Left lung (tissue), 14 donors: ENCODE measurements at places on chromosomes 1 and 21.
A peak's percentile ranks its signal among the peaks of the same experiment; 100 is the strongest.

GRCh38 chr21:42398436-42399028, 2.7 kb upstream of the TMPRSS3 start:
- H3K4me1 ChIP-seq = no peaks in the 10 kb centered on the region
- DNase-seq = no peak
- H3K27me3 ChIP-seq = no peaks in the 10 kb centered on the region
- no peak overlapping the region for H3K27ac ChIP-seq
- no peaks in the 10 kb centered on the region for H3K36me3 ChIP-seq
- no peak overlapping the region for H3K4me3 ChIP-seq

DNA sequence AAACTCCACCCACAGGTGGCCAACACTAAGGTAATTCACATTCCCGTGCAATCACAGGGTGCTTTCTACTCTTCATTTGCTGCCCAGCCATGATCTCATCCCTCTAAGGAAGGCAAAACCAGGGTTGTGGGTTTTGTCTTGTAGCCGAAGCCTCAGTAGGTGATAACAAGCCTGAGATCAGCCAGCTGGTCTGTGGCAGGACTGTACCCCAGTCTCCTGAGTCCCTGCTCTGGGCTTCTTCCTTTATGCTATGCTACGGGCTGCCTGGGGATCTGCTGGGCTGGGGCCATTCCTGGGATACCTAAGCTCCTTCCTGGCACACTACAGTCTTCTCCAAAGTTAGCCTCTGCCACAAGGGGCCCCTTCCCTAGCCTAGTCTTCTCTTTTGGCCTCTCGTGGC, 9.8 kb downstream of the PPFIA4 start:
- no peaks in the 10 kb centered on the region for H3K4me1 ChIP-seq
- DNase-seq = no peak
- H3K4me3 ChIP-seq = no peak overlapping the region

- no peaks in the 10 kb centered on the region for H3K27me3 ChIP-seq
- DNase-seq = no peak
- no peak overlapping the region for H3K27ac ChIP-seq
- no peak overlapping the region for H3K4me3 ChIP-seq
Measured at GRCh38 chr1:166080277-166080966, 86.4 kb downstream of the FAM78B start.

- no peaks in the 10 kb centered on the region for H3K27me3 ChIP-seq
- no peaks in the 10 kb centered on the region for H3K4me1 ChIP-seq
- H3K36me3 ChIP-seq = no peaks in the 10 kb centered on the region
Measured at GRCh38 chr1:168842916-168843315, 113.9 kb upstream of the DPT start.

- no peaks in the 10 kb centered on the region for H3K27me3 ChIP-seq
- H3K4me3 ChIP-seq = no peak overlapping the region
- H3K4me1 ChIP-seq = peaks cover 38% of the 10 kb centered on the region
- H3K27ac ChIP-seq = no peak overlapping the region
- no peaks in the 10 kb centered on the region for H3K36me3 ChIP-seq
- DNase-seq = no peak
Measured at GRCh38 chr1:23581219-23581618, 21.9 kb upstream of the ID3 start.

DNA sequence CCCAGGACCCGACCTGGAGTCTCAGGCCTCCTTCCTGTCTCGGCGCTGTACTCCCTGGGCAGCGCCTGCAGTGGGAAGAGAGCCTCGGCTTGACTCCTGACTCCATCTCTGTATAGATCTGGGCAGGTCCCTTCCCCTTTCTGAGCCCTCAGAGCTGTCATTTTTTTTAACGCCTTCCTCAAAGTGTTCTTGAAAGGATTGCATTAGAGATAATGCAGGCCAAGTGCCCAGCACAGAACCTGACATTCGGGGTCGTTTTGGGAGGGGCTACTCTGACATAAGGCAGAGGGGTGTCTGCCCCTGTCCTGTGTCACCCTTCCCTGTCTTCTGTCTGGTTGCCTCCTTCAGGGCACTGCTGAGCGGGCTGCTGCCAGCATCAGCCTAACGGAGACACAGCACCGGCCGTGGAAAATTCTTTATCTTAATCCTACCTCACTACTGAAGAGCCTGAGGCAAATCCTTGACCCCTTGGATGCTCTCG, 271.6 kb downstream of the TRABD2B start:
- H3K4me3 ChIP-seq = no peak overlapping the region
- H3K27me3 ChIP-seq = peaks cover 20% of the 10 kb centered on the region
- no peaks in the 10 kb centered on the region for H3K36me3 ChIP-seq
- peaks cover 16% of the 10 kb centered on the region for H3K4me1 ChIP-seq

GRCh38 chr1:204980840-204981405, 62.1 kb upstream of the CNTN2 start:
- DNase-seq = no peak
- H3K27ac ChIP-seq = no peak overlapping the region
- no peaks in the 10 kb centered on the region for H3K36me3 ChIP-seq
- peaks cover 10% of the 10 kb centered on the region for H3K27me3 ChIP-seq
- H3K4me3 ChIP-seq = no peak overlapping the region

DNA sequence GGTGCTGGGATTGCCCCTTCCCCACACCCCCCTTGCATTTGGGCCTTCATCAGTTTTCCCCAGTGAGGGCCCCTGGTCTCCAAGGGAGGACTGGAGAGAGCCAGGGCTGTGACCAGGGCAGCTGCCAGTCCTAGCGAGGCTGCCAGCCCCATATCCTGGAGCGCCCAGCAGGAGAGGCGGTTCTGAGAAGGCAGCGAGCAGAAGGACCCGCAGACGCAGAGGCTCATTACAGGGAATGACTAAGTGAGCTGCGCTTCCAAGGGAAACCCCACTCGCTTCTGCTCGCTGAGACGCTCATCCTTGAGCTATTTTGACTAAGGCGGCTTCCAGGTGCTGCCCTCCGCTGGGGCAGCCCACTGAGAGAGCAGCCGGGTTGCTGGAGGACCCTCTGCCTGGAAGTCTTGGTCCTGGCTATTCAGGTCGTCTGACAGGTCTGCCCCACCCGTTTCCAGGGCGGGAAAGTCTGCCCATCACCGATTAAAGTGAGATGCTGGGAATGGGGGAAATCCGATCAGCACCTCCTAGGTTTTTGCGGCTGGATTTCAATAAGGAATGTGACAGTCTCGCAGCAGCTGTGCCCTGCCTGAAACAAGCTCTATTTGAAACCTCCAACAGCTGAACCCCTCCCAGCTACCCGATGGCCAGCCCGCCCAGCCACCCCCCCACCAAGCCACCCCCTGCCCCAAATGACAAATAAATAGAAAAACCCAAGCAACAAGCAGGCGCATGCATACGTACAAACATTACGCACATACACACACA, 2.8 kb downstream of the KCNN3 start:
- H3K36me3 ChIP-seq = no peaks in the 10 kb centered on the region
- peak; percentile 43 for DNase-seq
- H3K27me3 ChIP-seq = peaks cover 44% of the 10 kb centered on the region
- peaks cover 13% of the 10 kb centered on the region for H3K4me1 ChIP-seq

GRCh38 chr1:27392778-27393635, 585 bp downstream of the GPR3 start:
- H3K4me1 ChIP-seq = peaks cover 32% of the 10 kb centered on the region
- DNase-seq = no peak
- no peaks in the 10 kb centered on the region for H3K27me3 ChIP-seq
- H3K4me3 ChIP-seq = peak overlapping the region; percentile 50
- no peak overlapping the region for H3K27ac ChIP-seq

GRCh38 chr1:99814373-99814900, 35.7 kb upstream of the AGL start:
- H3K27ac ChIP-seq = no peak overlapping the region
- DNase-seq = no peak
- no peaks in the 10 kb centered on the region for H3K4me1 ChIP-seq
- no peaks in the 10 kb centered on the region for H3K36me3 ChIP-seq
- no peak overlapping the region for H3K4me3 ChIP-seq

DNA sequence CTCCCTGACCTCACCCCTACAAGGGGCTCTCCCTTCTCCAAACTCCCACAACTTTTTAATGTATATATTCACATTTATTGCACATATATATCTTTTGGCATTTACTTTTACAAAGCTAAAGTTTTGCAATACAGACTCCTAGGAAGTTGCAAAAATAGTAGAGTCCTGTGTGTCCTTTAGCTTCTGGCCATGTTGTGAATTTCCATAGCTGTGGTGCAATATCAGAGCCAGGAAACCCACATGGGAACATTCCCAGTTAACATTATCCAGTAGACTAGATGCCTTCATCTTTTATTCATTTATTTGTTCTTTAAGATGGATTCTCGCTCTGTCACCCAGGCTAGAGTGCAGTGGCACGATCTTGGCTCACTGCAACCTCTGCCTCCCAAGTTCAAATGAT, 343.0 kb downstream of the PCP4 start:
- no peak overlapping the region for H3K4me3 ChIP-seq
- DNase-seq = no peak
- H3K36me3 ChIP-seq = no peaks in the 10 kb centered on the region
- no peak overlapping the region for H3K27ac ChIP-seq

DNA sequence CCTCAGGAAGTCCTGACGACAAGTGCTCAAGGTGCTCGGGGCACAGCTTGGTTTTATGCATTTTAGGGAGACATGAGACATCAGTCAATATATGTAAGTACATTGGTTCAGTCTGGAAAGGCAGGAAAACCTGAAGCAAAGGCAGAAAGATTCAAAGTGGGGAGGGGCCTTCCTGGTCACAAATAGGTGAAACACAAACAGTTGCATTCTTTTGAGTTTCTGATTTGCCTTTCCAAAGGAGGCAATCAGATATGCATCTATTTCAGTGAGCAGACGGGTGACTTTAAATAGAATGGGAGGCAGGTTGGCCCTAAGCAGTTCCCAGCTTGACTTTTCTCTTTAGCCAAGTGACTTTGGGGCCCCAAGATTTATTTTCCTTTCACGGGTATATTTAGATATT, 8.9 kb upstream of the RNF187 start:
- DNase-seq = no peak
- no peaks in the 10 kb centered on the region for H3K36me3 ChIP-seq
- H3K4me3 ChIP-seq = no peak overlapping the region

DNA sequence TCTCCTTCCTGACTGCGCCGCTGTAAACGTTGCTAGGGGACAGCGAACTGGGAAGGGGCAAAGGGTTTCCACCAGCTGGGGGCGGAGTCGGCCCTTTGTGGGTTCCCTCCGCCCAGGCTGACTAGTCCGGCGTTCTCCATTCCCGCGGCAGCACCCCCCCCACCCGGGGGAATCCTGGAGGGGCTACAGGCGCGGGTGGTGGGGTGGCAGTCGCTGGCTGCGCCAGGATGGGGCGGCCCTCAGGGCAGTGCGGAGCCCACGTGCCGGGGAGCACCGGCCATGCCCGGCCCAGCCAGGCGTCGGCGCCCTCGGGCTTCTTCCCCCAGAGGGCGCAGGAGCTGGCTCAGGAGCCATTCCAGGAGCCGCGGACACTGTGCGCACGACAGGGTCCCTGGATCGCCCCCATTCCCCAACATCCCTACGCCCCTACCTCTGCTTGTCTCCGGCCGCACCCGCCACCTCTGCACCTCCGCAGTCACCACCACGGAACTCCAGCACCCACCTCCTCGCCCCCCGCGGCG, 476 bp downstream of the BATF3 start:
- peak overlapping the region; percentile 64 for H3K4me3 ChIP-seq
- peak; percentile 33 for DNase-seq
- H3K27ac ChIP-seq = peak overlapping the region; percentile 77

- H3K27ac ChIP-seq = peak overlapping the region; percentile 92
- H3K27me3 ChIP-seq = no peaks in the 10 kb centered on the region
- H3K36me3 ChIP-seq = peaks cover 18% of the 10 kb centered on the region
- H3K4me3 ChIP-seq = peak overlapping the region; percentile 82
- DNase-seq = no peak
- H3K4me1 ChIP-seq = peaks cover 89% of the 10 kb centered on the region
Measured at GRCh38 chr1:39409055-39409816, 82.2 kb upstream of the BMP8A start.

DNA sequence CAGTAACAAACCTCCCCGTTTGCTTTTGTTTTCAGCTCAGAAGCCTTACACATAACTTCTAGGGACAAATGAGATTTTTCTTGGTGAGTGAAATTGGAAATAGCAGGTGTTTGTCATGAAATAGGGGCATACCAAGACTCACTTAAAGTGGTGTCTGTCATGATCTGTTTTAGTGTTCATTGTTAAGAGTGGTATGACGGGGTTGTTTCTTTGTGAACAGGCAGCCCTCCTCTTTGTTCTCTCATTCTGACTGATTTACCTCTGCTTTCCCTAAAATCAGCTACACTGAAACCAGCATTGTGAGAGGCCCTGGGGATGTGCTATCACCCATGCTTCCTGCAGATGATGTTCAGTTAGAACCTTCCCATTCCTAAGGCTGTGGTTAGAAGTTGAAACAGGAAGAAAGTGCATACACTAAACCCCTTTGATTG, 2.5 kb upstream of the ERO1B start:
- H3K27me3 ChIP-seq = no peaks in the 10 kb centered on the region
- no peak for DNase-seq
- no peak overlapping the region for H3K27ac ChIP-seq
- no peaks in the 10 kb centered on the region for H3K36me3 ChIP-seq
- no peak overlapping the region for H3K4me3 ChIP-seq
- peaks cover 22% of the 10 kb centered on the region for H3K4me1 ChIP-seq

- no peaks in the 10 kb centered on the region for H3K4me1 ChIP-seq
- no peak overlapping the region for H3K27ac ChIP-seq
Measured at GRCh38 chr1:178612261-178612660, 99.4 kb downstream of the TEX35 start.

DNA sequence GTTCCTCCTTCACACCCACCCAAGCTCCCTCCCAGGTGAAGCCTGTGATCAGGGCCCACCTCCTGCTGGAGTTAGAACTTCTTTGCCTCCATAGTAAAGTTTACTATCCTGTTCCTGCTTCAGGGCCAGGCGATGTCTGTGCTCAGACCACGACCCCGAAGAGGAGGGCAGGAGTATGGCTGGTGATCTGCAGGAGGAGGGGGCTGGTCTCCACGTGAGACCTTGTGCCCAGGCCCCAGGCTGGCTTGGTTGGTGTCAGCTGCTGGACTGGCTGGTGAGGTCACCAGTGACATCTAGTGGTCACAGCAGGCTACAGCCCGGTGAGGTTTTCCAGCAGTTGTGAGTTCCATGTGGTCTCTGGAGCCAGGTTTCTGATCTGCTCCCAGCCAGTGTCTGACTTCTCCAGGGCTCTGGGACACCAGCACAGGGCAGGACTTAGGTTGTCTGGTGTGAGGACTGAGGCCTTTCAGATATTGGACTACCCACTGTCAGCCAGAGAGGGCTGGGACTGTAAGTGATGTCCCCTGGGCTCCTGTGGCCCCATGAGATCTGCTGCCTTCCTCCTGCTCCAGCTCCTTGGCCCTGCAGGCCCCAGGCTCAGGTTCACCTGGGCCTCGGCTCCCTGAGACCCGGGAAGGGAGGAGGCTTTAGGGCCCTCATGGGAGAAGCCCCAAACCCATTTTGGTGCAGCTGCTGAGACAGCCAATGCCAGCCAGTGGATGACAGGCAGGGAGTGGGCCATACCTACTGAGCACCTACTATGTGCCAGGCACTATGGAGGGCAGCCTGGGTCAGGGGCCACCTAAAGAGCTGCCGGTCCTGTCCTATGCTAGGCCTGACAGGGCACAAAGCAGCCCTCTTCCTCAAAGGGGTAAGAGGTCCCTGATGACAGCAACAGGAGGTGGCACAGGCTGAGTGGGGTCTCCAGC, 6.0 kb upstream of the UBL4B start:
- peak; percentile 73 for DNase-seq
- H3K36me3 ChIP-seq = no peaks in the 10 kb centered on the region
- H3K4me1 ChIP-seq = no peaks in the 10 kb centered on the region
- no peak overlapping the region for H3K27ac ChIP-seq
- no peak overlapping the region for H3K4me3 ChIP-seq
- H3K27me3 ChIP-seq = no peaks in the 10 kb centered on the region
